ENCODE measurements at places on chromosomes 3 and 15.

- no peak for DNase-seq
Observed at GRCh38 chr3:40450438-40450837, 6.7 kb upstream of the RPL14 start.

- DNase-seq, result no peak
Observed at GRCh38 chr3:181703601-181704420, 7.9 kb upstream of the SOX2 start.

- DNase-seq, result no peak
Observed at GRCh38 chr3:171504376-171504775, 44.2 kb upstream of the TNIK start.

GRCh38 chr15:33801954-33802353 lies 166.3 kb upstream of the CHRM5 start:
- no peak for DNase-seq

DNA sequence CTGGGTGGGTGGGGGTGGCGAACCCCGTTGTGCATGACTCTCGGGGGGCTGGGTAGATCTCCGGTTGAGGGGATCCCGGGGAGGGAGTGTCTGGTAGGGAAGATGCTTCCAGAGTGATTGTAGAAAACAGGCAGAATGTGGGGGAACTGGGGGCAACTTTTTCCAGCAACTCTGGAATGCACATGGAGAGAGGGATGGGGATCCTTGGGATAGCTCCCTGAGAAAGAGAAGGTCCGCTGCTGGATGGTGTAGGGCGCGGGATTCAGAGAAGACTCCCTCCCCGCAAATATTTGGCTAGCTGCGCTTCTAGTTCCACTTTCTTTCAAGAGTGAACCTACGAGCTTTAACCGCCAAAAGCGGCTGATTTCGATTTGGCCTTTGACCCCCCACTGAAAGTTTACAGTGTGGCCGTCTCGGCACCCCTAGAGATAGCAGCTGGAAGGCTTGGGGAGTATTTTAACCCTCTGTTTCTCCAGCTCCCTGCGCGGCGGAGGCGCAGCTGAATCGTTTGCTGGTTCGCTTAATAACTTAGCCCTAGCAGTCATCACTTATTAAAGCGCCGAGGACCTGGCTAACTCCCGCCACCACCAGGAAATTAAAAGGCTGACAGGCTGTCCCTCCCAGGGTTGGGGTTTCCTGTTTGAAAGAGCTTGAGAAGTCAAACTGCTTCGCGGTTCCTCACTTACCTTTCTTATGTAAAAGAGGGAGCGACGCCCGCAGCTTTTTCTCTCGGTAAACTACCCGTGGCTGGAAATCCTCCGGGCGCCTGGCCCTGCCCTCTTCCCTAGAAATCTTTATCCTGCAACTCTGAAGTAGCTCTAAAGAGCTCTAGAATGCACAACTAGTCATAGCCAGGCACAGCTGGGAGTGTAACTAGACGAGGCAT lies 1.2 kb downstream of the PHLDB2 start:
- DNase-seq, result peak; percentile 75

GRCh38 chr3:196563721-196564225 lies 4.6 kb downstream of the WDR53 start:
- DNase-seq, result peak; percentile 26

DNA sequence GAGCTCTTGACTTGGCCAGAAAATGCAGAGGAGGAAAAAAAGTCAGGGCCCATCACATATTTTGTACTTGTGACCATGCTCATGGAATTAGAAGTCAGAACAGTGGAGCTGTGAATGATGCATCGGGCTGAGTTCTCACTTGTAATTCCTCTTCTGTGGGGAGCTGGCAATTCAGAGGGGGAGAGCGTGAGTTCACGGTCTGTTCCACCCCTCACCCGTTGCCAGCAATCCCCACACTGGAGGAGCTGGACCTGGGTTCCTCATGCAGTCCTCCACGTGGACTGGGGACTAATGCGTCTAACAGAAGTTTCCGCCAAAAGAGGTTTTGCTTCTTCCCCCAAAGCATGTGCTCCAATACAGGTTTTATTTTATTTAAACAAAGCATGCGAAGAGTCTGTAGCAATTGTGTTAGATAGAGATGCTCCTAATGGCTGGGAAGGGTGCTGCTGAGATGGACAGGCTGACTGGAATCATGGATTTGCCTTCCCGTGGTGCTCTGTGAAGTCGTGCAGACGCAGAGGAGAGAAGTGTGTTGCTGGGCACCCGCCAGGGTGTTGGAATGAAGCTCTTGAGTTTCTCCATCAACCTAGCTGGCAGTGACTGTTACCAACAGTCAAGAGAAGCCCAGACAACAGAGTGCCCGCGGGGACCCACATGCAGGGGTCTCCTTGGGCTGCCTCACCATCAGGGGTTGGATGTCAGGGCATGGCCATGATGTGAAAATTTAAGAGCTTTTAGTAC lies 77.4 kb upstream of the PCSK6 start:
- no peak for DNase-seq

DNA sequence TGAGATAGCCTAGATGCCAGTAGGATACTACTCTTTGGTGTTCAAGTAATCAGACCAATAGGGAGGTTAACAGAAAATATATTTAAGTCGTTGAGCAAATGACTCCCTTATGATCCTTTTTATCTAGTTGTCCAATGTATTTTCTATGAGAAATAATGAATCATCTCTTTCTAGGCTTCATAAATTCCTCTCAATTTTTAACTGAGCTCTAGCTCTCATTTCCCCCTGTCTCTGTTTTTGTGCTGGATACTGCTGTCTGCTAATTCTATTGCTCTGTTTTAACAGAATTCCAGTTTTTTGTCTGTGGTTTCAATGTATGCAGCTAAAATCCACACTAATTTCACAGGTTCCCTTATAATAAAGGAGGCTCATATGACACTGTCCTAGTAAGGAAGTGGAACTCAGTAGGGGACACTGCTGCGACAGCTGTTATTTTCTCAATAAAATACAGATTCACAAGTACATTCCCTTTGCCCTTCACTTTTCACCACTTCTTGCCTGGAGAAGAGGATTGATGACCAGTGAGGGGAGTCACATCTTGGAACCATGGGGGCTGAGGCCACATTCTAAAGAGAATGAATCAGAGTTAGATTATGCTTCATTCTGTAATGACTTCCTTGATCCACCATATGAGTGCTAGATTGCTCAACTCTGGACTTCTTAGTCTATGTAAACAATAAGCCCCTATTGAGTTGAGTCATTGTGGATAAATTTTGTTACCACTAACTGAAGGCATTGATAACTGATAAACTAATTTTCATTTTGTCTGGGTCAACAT lies 558.7 kb upstream of the KCNMB2 start:
- DNase-seq, result no peak

Data from activated naive CD4-positive, alpha-beta T cell treated with anti-CD3 and anti-CD28 coated beads for 36 hours (primary cell).